ENCODE measurements at places on chromosomes 1 and 21. TPM values are rescaled to one million over a fixed set of nuclear protein-coding genes. Genes with fewer than 3 reads are reported as not detected.

The RPL22 gene
- 231 TPM for total RNA-seq

The AKNAD1 gene
- not detected for total RNA-seq

The EPHA10 gene
- 1.8 TPM for total RNA-seq

The HES2 gene
- total RNA-seq: not detected

The CDKN2C gene
- total RNA-seq: 4.3 TPM

The ZFYVE9 gene
- 16.9 TPM for total RNA-seq

GRCh38 chr1:44212355-44213221 lies 683 bp upstream of the DMAP1 start:
- DNase-seq: no peak

- DNase-seq: no peak
These were observed 34.7 kb upstream of the POFUT2 start for GRCh38 chr21:45322231-45322959.

DNA sequence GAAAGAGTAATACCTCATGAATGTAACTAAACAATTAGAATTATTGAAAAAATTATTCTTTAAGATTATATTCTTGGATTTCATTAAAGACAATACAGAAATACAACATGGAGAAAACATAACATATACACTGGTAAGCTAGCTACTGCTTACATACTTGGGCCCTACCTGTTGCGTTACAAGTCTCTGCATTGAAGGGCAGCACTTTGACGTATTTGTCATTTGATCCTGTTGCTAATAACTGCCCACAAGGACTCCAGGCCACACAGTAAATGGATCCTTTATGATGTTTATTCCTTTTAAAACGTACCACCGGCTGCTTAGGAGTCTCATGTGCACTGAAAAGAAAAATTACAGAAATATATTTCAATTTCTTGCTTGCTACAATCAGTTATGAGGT lies 19.8 kb upstream of the CLCC1 start:
- DNase-seq: no peak

GRCh38 chr1:116560704-116561490 lies 9.9 kb downstream of the CD58 start:
- no peak for DNase-seq

DNA sequence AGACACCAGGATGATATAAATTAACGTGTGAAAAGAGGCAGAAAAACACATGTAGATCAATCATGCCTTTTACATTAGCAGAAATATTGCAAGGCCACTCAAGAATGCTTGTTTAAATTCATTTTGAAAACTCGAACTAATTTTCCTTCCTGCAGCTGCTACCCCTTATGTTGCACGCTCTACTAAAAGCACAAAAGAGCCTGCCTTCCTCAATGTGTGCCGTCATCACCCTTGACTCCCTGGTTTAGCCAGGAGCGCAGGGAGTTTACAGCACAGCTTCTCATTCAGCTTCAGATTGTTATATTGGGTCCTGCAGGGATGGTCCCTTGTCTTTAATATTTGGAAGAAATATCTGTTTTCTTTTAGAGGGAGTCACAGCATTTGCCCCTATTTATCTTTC lies 10.1 kb upstream of the ST6GALNAC5 start:
- DNase-seq: no peak

DNA sequence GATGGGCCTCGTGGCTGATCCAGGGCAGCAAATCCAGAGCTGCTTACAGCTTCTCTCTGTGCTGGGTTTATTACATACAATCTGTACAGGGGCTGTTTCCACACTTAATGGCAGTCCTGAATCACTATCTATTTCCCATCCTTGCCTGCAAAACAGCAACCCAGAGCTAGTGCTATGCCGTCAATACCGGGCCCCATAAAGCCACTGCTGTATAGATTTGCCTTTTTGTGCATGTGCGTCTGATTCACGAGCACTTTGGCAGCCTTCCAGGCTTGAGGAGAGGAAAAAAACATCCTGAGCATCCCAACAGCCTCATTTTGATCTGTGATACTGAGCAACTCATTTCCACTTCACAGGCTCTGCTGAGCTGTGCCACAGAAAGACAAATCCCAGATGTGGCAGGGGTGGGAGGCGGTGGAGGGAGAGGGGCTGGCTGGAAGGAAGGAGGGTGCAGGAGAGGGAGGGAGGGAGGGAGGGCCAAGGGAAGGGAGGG lies 65.2 kb upstream of the TARBP1 start:
- peak; percentile 58 for DNase-seq

- no peak for DNase-seq
These were observed 14.5 kb downstream of the AIDA start for GRCh38 chr1:222697826-222698225.

GRCh38 chr1:79955966-79956365 lies 949.4 kb upstream of the ADGRL4 start:
- no peak for DNase-seq

DNA sequence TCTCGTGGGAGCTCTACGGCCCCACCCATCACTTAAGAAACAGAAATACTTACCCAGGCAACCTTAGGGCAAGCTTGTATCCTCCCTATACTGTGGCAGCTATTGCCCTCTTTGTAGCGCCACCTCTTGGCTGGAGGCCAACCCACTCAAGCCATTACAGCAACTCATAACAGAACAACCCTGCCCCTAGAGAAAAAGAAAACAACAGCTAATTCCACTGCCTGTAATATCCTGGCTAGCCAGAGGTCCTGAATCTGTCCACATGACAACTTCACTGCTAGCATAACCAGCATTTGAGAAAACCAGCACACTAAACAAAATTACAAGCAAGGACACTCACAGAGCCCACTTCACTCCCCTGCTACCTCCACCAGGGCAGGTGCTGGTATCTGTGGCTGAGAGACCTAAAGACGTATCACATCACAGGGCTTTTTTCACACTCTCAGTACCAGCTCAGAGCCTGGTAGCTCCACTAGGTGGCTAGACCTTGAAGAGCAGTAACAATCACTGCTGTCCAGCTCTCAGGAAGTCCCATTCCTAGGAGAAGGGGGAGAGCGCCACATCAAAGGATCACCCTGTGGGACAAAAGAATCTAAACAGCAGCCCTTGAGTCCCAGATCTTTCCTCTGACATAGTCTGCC lies 14.5 kb upstream of the MX1 start:
- DNase-seq: peak; percentile 54

DNA sequence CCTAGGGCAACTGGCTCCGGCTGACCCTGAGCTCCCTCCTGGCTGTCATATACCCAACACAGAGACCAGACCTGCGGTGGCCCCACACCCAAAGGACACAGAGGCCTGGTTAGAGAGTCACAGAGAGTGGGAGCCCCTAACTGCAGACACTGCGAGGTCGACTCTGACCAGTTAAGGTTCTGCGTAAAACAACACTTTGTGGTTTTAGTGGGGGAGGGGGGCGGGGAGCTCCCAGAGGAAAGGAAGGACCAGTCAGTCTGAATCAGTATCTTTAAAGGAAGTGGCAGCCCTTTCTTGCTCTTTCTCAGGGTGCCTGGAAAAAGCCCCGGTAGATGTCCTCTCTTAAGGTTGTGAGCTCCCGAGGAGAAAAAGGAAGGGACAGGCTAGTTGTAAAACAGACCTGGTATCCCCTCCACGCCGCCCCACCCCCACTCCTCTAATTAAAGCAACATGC lies 2.4 kb downstream of the SSBP3 start:
- no peak for DNase-seq
